ENCODE measurements at places on chromosomes 6 and 20.

- DNase-seq = peak; percentile 60
Observed at GRCh38 chr6:139030228-139030963, 1.9 kb downstream of the ABRACL start.

- DNase-seq = no peak
Observed at GRCh38 chr6:69813508-69813907, 16.7 kb upstream of the LMBRD1 start.

DNA sequence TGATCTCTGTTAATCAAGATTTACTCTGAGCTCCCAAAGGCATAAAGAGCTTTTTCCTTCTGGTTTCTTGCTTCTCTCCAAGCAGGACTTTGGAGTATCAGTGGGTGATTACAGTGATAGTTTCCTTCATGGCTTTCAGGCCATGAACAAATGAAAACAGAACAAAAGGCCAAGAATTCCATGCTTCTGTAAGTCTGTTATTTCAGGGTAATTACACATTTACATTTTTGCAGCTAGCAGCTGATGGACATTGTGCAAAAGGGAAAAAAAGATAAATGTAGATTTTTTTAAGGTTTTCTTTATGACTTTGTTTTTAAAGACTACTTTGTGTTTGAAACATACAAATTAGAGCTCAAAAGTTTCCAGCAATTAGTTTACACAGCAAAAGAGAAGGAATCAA lies 441.6 kb downstream of the PLCB1 start:
- no peak for DNase-seq

- no peak for DNase-seq
Observed at GRCh38 chr20:59583428-59584277, 20.7 kb upstream of the PHACTR3 start.

- no peak for DNase-seq
Observed at GRCh38 chr6:112485120-112485826, 138.1 kb downstream of the RFPL4B start.

GRCh38 chr6:125835221-125835744 lies 44.5 kb downstream of the NCOA7 start:
- DNase-seq = no peak

- DNase-seq = no peak
Observed at GRCh38 chr6:168210239-168211105, 109.1 kb downstream of the DACT2 start.

GRCh38 chr6:143192766-143193165 lies 132.1 kb downstream of the AIG1 start:
- DNase-seq = no peak

- DNase-seq = no peak
Observed at GRCh38 chr6:150878347-150879213, 13.1 kb downstream of the MTHFD1L start.

DNA sequence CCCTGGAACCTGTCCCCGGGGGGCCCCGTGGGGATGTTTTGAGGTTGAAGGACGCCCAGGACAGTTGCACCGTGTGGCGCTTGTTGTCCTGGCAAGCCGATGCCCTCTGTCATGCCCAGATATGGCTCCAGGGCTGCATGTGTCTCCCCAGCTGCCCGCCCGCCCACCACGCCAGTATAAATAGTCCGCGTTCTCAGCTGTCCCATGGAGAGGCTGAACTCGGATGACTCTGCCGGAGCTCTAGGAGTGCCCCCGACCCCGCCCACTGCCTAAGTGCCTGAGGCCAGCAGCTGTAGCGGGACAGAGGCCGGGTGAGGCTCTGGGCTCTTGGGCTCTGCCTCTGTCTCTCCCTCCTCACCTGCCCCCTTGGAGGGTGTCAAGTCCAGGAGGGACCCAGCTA lies 83.0 kb upstream of the GATA5 start:
- DNase-seq = no peak

DNA sequence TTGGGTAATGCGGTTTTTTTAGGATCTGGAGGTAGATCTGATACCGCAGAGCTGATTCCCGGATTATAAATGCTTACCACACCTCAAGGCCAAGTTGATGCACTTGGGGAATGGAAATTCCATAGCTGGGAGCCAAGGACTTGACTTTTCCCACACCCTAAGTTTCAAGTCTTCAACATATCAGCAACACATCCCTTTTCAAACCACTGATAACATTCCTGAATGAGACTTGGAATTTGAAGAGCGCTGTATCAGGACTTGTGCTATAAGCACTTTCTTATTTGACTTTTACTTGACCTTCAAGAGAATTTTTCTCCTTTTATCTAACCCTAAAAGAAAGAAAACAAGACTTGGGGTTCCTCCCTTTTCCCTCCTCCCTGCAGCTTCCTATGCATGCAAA lies 90.6 kb upstream of the NAA20 start:
- DNase-seq = no peak

DNA sequence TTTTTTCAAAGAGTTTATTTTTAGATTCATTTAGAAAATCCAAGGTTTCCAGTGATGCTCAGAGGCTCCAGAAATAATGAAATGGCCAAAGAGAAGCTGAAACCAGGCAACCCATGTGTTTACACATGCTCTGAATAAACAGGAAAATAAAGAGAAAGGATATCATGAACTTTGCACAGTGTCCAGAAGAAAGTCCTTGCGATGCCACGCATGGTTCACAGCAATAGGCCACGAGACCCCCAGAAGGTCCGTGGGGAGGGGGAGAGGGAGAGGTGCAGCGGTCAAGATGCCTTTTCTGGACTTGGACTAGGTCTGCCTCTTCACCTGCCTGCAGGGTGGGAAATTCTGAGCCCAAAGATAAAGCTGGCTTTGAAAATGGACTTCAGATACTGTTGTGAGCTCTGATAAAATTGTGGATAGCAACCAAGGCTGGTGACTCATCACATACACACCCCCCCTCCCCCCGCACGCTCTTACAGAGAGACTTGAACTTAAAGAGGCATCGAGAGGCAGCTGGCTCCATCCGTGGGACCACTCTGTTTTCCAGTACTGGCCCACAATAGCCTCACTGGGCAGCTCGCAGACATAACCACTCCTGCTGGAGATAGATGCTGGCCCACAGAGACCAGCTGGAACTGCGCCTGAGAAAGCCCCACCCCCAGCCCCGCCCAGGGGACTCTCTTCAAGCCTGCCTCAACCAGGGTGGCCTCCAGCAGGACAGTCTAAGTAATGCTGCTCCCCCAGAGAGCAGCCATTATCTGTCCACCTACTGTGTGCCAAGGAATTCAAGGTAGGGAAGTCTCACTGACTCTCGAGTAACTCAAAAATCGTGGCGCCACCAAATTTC lies 21.2 kb upstream of the NFATC2 start:
- peak; percentile 31 for DNase-seq

DNA sequence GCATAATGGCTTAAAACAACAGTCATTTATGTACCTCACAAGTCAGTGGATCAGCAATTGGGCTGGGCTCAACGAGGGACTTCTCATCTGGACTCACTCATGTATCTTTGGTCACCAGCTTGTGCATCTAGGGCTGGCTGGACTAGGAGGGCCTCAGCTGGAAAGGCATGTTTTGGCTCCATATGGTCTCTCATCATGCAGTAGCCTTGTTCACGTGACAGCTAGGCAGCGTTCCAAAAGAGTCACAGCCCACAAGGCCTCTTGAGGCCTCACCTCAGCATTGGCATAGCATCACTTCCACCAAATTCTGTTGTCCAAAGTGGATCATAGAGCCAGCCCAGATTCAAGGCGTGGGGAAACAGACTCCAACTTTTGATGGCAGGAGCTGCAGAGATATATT lies 110.1 kb downstream of the MAFB start:
- no peak for DNase-seq

GRCh38 chr6:64293298-64293697 lies 657.7 kb downstream of the PHF3 start:
- no peak for DNase-seq

- DNase-seq = no peak
Observed at GRCh38 chr6:54519161-54519560, 210.9 kb downstream of the TINAG start.

DNA sequence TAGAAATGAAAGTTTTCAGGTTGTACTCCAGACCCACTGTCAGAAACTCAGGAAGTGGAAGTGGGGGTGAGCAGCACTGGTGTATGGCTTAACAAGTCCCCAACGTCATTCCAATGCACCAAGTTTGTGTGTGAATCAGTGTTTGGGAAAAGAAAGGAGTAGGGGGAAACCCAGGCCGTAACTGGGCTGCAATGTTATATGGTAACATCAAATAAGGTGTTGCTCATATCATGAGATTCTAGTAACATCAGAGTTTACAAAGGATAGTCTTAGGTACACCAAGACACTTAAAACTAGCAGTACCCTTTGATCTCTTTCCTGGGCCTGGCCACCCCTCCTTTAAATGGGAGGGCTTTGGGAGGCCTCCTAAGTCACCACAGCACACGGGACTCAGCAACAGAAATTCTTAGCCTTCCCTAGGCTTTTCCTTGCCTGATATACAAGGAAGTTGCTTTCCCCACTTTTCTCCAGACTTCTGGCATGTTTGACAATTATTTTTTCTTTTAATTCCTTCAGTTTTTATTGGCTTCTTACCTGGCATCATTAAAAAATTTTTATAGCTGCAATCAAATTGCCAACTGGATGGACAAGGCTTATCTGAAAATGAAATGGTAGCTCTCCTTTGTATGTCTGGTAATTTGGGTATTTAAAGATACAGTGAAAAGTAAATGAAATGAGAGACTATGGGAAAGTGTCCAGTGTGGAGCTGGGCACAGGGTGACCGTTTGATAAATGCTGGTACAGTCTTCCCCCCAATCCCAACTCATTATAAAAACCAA lies 15.1 kb downstream of the E2F3 start:
- no peak for DNase-seq

- no peak for DNase-seq
Observed at GRCh38 chr20:1631309-1632151, 11.7 kb upstream of the SIRPB1 start.

DNA sequence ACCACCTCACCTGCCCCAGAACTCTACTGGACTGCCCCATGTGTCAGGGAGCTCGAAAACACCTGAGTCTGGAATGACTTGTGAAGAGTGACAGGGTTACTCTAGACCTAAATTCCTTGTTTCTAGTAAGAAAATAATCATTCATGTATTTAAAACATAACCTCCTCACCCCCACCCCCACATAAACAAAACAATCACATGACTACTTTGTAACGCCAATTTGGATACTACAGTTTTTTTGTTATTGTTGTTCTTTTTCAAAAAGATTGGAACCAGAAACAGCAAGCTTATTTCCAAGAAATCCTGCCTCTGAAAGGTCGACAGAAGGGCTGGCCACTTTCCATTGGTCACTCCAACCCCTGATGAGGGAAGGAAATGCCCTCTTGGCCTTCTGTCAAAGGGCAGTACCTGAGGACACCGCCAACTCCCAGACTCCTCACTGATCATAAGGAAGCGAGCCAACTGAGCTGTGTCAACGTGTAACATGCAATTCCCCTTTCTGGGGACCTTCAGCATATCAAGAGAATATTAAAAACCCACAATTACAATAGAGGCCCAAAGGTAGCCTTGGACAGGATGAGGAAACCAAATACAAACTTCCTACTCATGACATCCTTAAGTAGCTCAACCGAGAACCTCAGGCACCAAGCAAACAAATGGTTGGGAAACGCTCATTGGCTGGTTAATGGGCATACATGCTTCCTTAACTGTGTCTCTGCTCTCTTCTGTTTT lies 2.6 kb downstream of the MCUR1 start:
- no peak for DNase-seq

GRCh38 chr6:76774781-76775384 lies 688.4 kb downstream of the HTR1B start:
- DNase-seq = no peak

- DNase-seq = no peak
Observed at GRCh38 chr6:45895569-45895968, 120.1 kb downstream of the CLIC5 start.

DNA sequence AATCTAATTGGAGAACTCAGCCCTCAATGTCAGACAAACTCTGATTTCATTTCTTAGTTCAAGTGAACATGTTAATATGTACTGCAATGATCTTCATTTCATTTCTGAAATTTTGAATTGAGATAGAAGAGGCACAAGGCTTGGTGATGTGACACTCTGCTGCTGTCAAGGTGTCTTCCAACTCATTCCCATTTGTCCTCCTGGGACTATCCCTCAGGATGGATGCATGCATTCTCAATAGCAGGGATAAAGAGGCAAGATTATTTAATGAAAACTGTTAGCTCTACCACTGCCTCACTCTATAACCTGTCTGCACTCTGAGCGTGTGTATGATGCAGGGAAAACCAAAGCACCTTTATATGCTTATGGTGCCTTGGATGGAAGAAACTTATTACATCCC lies 78.7 kb downstream of the PLCB1 start:
- DNase-seq = no peak

- DNase-seq = no peak
Observed at GRCh38 chr6:169640351-169640852, 61.4 kb downstream of the WDR27 start.

- DNase-seq = no peak
Observed at GRCh38 chr6:88970301-88970700, 6.9 kb upstream of the RNGTT start.

GRCh38 chr6:42028234-42029061 lies 21.9 kb upstream of the TAF8 start:
- DNase-seq = no peak

- DNase-seq = no peak
Observed at GRCh38 chr6:35092362-35093117, 48.6 kb downstream of the TCP11 start.

- no peak for DNase-seq
Observed at GRCh38 chr6:169809386-169809785, 58.0 kb downstream of the ERMARD start.

DNA sequence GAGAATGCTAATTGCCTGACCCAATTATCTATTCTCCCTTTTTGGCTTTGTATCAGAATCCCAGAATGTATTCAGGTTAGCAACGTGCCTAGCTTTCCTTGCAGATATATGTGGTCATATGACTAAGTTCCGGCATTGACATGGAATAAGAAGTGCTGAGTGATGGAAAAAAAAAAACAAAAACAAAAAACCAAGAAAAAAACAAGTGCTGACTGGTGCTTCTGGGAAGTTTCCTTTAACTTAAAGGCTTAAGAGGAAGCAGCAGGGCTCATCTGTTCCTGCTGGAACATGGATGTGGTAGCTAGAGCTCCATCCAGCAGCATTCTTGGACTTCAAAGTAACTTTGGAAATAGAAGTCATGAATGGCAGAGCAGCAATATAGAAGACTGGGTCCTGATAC lies 10.4 kb upstream of the RPF2 start:
- DNase-seq = no peak

DNA sequence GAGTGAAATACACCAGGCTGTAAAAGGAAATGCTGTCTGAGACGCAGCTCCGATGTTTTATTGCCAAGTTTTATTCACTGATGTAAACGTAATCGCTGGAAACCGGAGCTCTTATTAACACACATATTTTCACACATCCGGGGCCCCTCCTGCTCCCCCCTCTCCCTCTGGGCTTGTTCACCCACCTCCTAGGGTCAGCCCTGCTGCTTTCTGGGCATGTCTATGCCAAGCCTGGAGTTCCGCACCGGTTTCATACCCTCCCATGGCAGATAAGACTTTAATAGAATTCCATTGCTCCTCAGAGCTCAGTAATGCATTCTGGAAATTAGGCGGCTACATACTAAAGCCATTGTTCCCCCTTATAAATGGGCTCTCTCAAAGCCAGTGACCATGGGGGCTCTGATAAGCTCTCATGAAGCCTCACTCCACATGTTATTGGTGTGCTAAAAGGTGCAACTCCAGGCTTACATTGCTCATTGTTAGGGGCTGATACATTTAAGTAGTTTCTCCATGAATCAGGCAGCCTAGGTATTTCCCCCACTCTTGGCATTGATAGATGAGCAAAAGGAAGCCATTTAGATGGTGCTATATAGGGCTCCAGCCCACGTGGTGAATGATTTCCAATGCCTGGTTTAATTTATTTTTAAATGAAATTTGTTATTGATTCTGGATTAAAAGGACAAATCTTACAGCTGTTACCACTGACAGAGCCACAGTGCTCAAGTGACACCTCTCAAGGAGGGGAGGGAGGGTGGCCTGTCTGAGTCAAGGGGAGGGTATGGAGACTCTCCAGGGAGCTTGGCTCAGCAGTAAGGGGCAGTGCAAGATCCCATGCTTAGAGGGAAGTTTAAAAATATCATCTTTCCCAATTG lies 4.5 kb upstream of the VSTM2L start:
- DNase-seq = no peak
